ENCODE measurements at places on chromosomes 2 and 18. TPM values are rescaled to one million over a fixed set of nuclear protein-coding genes. Genes with fewer than 3 reads are reported as not detected.

NGEF gene
- 5.4 TPM for total RNA-seq

SCYGR4 gene
- not detected for total RNA-seq

ANKRD62 gene
- not detected for total RNA-seq

GPR35 gene
- total RNA-seq: 0.22 TPM

PPIL3 gene
- 49.9 TPM for total RNA-seq

DYNAP gene
- total RNA-seq: 0.46 TPM

SKOR2 gene
- total RNA-seq: 0.34 TPM

PROKR1 gene
- total RNA-seq: 4.4 TPM

FHL2 gene
- total RNA-seq: 22.1 TPM

DOCK10 gene
- 2.9 TPM for total RNA-seq

TGFA gene
- total RNA-seq: 3.0 TPM

RAPH1 gene
- total RNA-seq: 24.6 TPM

SPP2 gene
- not detected for total RNA-seq

RTP5 gene
- not detected for total RNA-seq

TUBB6 gene
- total RNA-seq: 240 TPM

TANK gene
- total RNA-seq: 24.5 TPM

ASB18 gene
- not detected for total RNA-seq

ZNF892 gene
- total RNA-seq: 10.8 TPM

G6PC2 gene
- total RNA-seq: not detected

FBXO41 gene
- total RNA-seq: 21.5 TPM

ERICH2 gene
- total RNA-seq: 1.6 TPM

NAT8 gene
- total RNA-seq: not detected

ATP6V1C2 gene
- 1.2 TPM for total RNA-seq

IL1R2 gene
- total RNA-seq: not detected

PTH2R gene
- 0.48 TPM for total RNA-seq

PIEZO2 gene
- total RNA-seq: 10.7 TPM

LCT gene
- not detected for total RNA-seq

NLRC4 gene
- not detected for total RNA-seq

SERPINB10 gene
- not detected for total RNA-seq

ANKRD29 gene
- 4.9 TPM for total RNA-seq

MCEE gene
- 19.1 TPM for total RNA-seq

ALLC gene
- total RNA-seq: not detected

NOSTRIN gene
- total RNA-seq: not detected

GPAT2 gene
- total RNA-seq: 0.55 TPM

NAGK gene
- 57.7 TPM for total RNA-seq

EML6 gene
- total RNA-seq: 2.5 TPM

C2orf66 gene
- not detected for total RNA-seq

REG3A gene
- total RNA-seq: not detected

VWC2L gene
- not detected for total RNA-seq

GLI2 gene
- total RNA-seq: 45.9 TPM

YIPF4 gene
- 23.0 TPM for total RNA-seq

CCDC141 gene
- 8.5 TPM for total RNA-seq

AQP12A gene
- total RNA-seq: not detected

AMER3 gene
- 0.13 TPM for total RNA-seq

VSNL1 gene
- 78.4 TPM for total RNA-seq

ASAP2 gene
- 14.5 TPM for total RNA-seq

PARD3B gene
- 5.9 TPM for total RNA-seq

MROH2A gene
- total RNA-seq: 0.16 TPM

ZEB2 gene
- 0.46 TPM for total RNA-seq

C2orf80 gene
- total RNA-seq: 0.39 TPM

ST8SIA3 gene
- 2.3 TPM for total RNA-seq

FHOD3 gene
- 4.8 TPM for total RNA-seq

RFTN2 gene
- 1.1 TPM for total RNA-seq

ALPG gene
- 0.94 TPM for total RNA-seq

M1AP gene
- 5.9 TPM for total RNA-seq

PNKD gene
- 45.8 TPM for total RNA-seq

ALS2 gene
- 33.3 TPM for total RNA-seq

CD207 gene
- total RNA-seq: not detected

Data from WTC11 (cell line).